ENCODE measurements at places on chromosomes 6 and 20.

DNA sequence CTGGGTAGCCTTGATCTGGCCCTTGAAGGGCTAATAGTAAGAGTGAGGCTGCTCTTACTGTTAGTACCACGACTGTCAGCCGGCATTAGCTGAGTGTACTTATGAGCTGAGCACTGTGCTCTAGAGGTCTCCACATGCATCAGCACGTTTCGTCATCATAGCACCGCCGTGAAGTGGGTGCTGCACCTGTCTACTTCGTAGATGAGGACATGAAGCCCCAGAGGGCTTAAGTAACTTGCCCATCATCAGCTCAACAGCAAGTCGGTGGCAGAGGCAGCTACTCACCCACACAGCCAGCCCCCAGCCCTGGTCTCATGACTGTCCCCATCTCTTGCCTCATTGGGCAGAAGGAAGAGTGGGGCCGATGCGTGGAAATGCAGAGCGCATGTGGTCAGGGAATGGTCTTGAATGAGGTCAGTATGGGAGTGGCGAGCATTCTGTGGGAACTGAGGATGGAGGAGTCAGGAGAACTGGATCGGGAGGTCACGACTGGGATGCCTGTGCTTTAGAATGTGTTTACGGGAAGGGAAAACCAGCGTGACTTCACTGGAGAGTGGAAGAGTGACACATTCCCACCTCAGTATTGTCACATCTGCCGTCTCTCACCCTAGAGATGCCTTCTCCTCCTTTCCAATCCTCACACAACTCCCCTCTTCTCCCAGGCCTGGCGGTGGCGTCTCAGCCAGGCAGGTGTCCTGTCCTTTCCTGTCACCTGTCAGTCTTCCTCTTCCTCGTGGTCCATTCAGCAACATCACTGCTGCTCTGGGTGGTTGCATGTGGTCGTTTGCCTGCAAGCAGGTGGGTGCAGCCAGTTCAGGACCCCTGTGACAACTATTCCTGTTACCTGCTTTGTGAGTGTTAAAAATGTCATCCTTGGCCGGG lies 6.0 kb downstream of the SYTL3 start:
- DNase-seq: no peak

DNA sequence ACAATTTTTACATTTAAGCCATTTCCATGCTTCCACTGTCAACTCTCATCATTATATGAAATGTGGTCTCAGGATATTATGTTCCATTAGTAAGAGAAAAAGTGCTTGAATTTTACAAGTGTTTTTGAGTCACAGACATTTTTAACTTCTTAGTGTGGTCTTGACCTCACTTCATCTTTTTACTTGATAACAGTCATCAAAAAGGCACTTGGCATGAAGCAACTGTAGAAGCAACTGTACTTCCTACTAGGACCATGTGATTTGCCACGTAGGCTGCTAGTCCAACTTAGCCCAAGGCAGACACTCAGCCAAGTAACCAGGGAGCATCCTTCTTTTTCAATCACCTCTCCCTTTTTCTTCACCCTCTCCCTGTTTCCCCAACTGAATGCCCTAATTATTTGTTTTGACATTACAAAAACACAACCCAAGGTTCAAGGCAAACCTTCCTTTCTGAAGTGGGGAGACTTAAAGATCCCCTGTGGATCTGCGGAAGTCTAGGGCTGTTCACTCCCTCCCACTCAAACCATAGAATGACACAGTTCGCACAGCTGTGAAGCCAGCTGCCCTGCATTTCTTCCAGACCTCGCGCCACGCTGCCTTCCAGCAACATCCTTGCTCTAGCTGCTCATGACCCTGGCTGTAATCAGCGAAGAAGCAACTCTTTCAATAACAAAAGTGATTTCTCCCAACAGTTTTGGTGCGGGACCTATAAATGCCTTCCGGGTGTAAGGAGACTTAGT lies 45.0 kb downstream of the PHACTR1 start:
- DNase-seq: peak; percentile 40

GRCh38 chr6:106705156-106705555 lies 75.8 kb downstream of the QRSL1 start:
- DNase-seq: no peak

GRCh38 chr20:25073544-25073943 lies 8.4 kb downstream of the VSX1 start:
- no peak for DNase-seq

DNA sequence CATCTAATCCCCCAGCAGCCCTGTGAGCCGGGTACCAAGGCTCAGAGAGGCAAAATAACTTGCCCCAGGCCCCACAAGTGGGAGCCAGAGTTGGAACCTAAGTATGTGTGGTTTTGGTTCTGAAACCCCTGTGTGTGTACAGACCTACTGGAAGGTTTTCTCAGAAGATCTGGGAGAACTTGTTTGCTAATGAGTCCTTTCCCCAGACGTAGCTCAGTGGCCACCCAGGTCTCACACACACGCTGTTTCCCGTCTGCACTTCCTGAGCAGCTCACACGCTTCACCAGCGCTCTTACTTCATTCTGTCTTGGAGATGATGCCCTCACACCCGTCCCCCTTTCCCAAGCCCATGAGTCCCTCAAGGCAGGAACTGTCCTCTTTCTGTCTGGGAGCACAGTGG lies 8.2 kb downstream of the CCN5 start:
- no peak for DNase-seq

- no peak for DNase-seq
Measured at GRCh38 chr6:17007749-17008148, 94.1 kb upstream of the STMND1 start.

- DNase-seq: no peak
Measured at GRCh38 chr20:19493794-19494495, 264.1 kb upstream of the RIN2 start.

GRCh38 chr20:44967207-44967807 lies 995 bp downstream of the STK4 start:
- no peak for DNase-seq

- no peak for DNase-seq
Measured at GRCh38 chr6:45480752-45481415, 103.2 kb upstream of the SUPT3H start.

- no peak for DNase-seq
Measured at GRCh38 chr6:148771896-148772554, 25.2 kb downstream of the UST start.

GRCh38 chr6:31304683-31305082 lies 32.8 kb upstream of the HLA-C start:
- no peak for DNase-seq

GRCh38 chr6:142870787-142871415 lies 74.1 kb downstream of the HIVEP2 start:
- no peak for DNase-seq

DNA sequence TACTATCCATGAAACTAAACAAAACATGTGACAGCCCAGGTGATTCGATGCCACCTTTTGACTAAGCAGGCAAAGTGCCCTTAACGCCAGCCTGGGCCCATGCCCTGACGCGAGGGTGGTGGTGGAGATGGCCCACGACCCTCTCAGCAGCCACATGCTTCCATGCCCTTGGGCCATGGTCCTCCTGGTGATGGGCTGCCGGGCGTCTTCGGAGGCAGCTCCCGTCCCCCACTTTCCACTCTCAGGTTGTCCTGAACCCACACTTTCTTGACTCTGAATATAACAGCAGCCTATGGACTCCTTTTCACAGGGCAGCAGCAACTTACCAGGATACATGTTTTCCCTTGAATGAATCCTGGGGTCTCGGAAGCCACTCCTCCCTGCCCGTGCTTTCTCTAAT lies 33.6 kb downstream of the TMEM242 start:
- no peak for DNase-seq

GRCh38 chr6:324116-324728 lies 31.9 kb downstream of the DUSP22 start:
- no peak for DNase-seq

DNA sequence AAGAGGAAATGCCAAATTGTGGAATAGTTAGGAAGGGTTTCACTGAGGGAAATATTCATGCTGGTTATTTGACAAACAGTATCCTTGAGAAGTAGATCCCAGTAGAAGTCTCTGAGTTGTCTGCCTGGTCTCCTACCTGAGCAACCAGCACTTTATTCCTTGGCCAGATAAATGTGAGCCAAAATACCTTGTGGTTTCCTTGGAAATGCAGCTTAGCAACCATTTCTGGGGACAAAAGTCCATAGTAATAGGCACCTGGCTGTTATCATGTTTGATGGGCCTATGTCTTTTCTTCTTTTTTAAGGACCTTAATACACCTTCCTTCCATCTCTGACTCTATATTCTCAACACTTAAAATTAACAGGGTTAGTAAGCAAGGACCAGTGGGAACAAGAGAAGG lies 217.1 kb upstream of the MARCKS start:
- no peak for DNase-seq

DNA sequence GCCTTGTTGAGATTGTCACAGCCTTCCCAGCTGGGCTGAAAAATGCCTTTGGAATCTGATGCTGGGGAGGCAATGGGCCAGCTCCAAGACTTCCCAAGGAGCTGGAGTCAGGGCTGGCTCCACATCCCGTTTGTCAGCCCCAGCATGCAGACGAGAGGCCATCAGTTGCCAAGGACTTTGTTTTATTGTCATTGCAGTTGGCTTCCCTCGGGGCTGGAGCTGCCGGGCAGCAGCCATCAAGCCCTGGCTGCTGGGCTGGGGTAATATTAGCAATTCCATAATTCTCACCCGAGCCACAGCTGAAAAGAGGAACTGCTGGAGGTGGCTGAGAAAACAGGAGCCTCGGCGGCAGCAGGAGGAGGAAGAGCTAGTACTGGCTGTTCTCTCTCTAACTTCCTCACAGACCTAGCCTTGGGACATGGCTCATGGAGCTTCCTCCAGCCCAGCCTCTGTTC lies 182.5 kb downstream of the CDC5L start:
- no peak for DNase-seq

GRCh38 chr6:48486876-48487275 lies 375.9 kb upstream of the PTCHD4 start:
- no peak for DNase-seq

- no peak for DNase-seq
Measured at GRCh38 chr6:72040111-72040510, 153.8 kb downstream of the RIMS1 start.

DNA sequence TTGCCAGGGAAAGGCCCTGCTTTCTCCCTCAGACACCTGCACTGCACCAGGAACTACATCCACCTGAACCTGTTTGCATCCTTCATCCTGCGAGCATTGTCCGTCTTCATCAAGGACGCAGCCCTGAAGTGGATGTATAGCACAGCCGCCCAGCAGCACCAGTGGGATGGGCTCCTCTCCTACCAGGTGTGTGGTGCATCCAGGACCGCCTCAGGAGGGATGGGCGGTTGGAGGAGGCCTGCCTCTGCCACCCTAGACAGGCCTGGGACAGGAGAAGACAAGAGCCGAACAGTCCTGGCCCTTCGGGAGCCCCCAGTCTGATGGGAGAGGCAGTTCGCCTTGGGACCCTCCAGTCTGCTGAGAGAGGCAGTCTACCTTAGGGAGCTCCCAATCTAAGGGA lies 24.2 kb downstream of the GLP1R start:
- no peak for DNase-seq

DNA sequence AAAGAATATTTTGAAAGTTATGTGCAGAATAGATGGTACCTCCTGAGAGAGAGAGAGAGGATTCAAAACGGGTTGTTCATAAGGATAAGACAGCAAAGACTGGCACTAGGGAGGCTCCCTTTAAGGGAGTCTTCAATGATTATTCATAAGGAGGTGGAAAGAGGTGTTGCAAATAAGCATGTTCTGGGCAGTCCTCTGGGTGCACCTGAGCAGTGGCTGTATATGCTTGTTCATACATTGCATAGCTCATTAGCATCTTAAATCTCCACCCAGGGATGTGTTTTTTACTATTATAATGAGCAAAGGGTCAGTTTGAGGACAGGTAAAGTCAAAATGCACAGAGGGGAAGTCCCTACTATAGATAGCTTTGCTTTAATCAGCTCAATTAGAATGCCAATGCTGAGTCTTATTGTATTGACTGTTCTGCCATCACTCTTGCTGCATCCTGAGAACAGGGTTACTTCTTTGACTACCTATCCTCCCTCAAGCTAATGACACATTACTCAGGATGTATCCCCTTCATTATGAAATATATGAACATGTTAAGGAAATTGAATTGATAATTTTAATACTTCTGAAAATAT lies 10.0 kb upstream of the SIRPG start:
- no peak for DNase-seq

DNA sequence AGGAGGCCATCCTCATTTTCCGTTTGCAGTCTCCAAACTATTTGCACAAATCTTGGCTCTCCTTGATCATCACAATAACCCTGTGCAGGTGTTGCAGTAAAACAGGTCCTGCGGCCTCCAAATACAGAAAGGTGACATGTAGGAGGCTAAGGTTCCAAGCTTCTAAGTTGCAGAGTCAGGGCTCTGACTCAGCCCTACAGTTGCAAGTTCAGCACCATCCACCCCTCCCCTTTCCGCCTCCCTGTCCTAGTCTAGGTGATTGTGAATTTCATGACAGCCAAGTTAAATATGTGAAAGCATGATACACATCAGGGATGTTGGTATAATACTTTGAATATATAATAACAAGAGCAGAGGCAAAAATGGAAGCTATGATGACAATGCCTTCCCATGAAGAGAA lies 317.3 kb upstream of the CDH4 start:
- DNase-seq: no peak

- no peak for DNase-seq
Measured at GRCh38 chr6:56955171-56956155, 556 bp downstream of the BEND6 start.
